ENCODE measurements at places on chromosomes 3 and 15.

GRCh38 chr3:28376424-28376823 is 27.8 kb upstream of the AZI2 start:
- no peak for DNase-seq

GRCh38 chr3:184637705-184638104 is 74.2 kb downstream of the MAGEF1 start:
- DNase-seq = no peak

DNA sequence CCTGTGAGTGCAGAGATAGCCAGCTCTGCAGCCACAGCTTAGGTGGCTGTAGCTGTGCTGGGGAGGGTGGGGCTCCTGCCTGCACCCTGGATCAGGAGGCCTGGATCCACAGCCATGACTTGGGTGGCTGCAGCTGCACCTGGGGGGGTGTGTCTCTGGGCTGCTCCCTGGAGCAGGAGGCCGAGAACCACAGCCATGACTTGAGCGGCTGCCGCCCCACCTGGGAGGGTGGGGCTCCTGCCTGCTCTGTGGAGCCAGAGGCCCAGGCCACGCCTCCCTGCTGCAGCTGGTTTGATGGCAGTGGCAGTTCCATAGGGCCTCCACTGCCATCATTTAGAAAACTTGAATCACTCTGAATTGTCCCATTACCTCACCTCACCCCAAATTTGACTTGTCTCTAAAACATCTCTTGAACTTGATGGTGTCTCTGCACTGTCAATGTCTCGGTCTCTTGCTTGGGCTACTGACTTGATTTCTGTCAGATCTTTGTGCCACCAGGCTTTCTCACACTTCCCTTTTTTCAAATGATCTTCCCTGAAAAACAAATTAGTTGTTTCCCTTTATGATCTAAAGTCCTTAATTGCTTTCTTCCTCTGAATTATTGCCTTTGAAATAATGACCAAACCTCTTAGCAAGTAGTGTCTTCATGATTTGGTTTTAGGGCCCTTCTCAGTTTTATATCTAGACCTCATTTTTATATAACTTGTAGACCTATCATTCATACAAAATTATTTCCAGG is 313.2 kb upstream of the MME start:
- DNase-seq = no peak

DNA sequence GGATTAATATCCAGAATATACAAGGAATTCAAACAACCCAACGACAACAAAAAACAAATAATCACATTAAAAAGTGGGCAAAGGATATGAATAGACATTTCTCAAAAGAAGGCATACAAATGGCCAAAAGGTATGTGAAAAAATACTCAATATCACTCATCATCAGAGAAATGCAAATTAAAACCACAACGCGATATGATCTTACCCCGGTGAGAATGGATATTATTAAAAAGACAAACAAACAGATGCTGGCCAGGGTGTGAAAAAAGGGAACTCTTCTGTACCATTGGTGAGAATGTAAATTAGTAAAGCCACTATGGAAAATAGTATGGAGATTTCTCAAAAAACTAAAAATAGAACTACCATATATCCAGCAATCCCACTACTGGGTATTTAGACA is 43.5 kb upstream of the MEF2A start:
- no peak for DNase-seq

GRCh38 chr3:17755836-17756235 is 13.4 kb upstream of the TBC1D5 start:
- no peak for DNase-seq

DNA sequence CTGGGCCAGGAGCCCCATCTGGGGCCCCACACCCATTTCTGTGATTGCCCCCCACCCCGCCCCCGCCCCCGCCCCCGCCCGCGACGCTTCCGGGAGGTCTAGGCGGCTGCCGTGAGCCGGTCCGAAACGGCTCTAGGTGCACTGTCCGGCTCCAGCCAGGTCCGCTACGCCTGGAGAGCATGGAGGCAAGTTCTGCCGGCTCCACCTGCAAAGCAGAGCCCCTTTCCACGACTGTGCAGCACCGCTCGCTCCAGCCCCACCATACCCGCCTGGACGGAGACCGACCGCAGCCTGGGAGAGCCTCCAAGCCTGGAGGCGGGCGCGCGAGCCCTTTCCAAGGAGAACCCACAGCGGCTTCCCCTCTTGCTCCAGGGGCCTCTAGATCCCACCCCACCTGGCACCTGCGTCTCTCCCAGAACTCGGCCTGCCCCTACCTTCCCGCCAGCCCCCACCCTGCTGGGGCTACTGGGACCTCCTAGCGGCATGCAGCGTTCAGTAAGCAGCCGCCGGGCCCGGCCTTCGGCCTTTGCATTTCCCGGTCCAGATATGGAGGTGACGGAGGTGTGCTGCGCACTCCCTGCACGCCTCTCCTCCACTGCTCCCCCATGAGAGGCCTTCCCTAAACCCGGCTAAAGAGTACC is 66.2 kb downstream of the KLF13 start:
- no peak for DNase-seq

- DNase-seq = no peak
These were observed 474.7 kb upstream of the ALCAM start for GRCh38 chr3:104892044-104892443.

- DNase-seq = peak; percentile 68
These were observed 15.2 kb downstream of the PRICKLE2 start for GRCh38 chr3:64209866-64210621.

- DNase-seq = no peak
These were observed 2.0 kb downstream of the LIPC start for GRCh38 chr15:58433597-58434333.

DNA sequence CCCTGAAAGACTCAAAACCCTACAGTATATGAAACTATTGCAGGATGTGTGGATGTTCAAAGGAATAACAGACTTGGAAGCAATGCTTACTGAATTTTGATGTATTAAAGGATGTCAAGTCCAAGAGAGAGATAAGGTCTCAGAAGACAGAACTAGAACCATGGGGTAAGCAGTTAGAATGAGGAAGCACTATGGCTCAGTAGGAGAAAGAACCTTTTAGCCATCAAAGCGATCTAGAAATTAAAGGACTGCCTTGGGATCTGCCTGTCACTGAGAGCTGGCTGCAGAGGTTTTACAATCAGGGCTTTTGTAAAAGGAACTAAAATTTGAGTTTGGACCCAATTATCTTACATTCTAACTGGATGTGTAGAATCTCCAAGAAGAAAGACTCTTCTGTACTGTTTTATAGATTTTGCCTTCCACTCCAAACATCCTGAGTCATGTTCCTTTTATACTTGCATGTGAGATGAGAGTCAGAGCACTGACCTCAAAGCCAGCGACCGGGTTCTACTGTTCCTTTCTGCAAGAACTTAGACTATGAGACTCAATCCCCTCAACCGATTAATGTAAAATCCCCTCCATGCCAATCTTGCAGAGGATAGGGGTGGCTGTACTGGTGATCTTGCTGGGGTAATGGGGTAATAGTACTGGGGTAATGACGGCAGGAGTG is 412.3 kb upstream of the TPRG1 start:
- no peak for DNase-seq

- DNase-seq = no peak
These were observed 70.2 kb downstream of the NMD3 start for GRCh38 chr3:161291191-161291901.

- no peak for DNase-seq
These were observed 2.5 kb downstream of the KLF13 start for GRCh38 chr15:31328969-31329639.

DNA sequence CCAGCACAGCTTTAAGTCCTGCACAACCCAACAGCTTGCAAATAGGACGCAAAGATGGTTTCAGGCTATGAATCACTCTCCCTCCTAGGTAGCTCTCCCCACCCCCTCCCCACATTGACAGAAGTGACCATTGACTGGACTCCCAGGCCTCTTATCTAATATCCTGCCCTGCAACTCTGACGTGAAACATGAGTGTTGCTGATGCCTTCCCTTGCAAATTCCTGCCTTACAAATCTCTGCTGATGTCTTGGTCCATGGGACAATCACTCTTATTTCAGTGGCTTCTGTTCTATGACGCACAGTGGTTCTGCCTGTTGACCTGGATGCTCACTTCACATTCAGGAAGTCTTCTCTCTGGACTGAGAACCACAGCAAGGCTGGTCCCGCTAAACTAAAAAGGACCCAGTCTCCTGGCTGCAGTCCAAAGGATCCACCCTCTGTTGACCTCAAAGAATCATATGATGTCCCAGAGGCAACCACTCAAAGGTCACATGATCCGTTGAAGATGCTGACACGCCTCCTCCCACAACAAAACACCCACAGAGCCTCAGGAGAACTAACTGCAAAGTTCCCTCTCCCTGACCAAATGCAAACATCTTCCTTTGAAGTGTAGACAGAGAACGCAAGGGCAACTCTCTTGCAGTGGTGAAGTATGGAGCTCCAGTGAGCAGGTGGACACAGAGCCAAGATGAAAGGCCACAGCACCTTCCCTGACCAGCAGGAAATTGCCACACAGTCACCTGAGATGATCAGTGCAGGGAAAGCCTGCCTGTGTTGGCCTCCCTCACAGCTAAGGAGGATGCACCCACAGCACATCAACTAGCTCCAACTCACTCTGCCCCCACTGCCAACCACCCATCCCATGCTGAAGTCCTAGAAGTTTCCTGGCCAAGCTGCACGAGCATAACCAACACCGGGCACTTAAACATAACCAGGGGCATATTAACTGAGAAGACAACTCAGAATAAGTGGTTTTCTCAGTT is 112.3 kb downstream of the ADAMTS17 start:
- DNase-seq = no peak

DNA sequence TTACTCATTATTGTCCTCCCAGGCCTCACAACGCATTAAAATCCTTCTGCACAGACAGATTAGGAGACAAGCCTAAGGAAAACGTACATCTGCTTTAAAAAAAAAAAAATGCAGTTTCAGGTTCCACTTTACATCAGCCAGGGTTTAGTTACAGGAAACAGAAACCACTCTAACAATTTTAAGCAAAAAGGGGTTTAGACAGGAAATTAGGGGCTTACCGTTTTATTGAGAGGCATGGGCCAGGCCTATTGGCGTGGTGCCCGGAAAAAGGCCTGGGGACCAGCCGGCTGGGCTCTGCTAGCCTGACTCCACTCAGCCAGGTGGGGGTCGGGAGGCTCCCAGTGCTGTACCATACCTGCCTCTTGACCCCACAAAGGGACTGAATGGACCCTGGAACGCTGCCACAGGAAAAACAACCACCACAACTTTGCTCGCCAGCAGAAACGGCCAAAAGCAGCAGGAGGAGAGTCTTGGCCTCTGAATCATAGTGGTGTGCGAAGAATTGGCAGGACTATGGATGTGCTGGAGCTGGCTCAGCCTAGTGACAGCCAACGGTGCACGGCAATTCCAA is 124.3 kb downstream of the CHSY1 start:
- DNase-seq = peak; percentile 66

DNA sequence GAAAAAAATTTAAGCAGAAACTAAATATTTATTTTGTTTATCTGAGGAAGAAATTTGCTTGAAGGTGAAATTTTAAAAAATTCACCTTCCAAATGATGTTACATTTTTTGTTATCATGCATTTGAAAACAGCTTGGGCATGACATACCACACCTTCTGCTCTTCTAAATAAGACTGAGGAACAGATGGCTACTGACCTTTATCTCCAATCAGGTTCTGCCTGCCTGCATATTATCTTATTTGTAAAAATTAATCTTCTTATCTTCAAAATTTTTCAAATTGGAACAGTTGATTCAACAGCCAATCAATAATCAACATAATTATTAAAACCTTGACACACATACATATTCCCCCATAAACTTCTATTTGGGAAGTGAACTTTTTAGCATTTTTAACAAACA is 641.8 kb upstream of the ZNF385D start:
- DNase-seq = no peak

GRCh38 chr15:55327387-55327786 is 8.4 kb downstream of the PIGB start:
- no peak for DNase-seq

GRCh38 chr15:71218272-71218805 is 103.1 kb downstream of the THSD4 start:
- DNase-seq = peak; percentile 60

DNA sequence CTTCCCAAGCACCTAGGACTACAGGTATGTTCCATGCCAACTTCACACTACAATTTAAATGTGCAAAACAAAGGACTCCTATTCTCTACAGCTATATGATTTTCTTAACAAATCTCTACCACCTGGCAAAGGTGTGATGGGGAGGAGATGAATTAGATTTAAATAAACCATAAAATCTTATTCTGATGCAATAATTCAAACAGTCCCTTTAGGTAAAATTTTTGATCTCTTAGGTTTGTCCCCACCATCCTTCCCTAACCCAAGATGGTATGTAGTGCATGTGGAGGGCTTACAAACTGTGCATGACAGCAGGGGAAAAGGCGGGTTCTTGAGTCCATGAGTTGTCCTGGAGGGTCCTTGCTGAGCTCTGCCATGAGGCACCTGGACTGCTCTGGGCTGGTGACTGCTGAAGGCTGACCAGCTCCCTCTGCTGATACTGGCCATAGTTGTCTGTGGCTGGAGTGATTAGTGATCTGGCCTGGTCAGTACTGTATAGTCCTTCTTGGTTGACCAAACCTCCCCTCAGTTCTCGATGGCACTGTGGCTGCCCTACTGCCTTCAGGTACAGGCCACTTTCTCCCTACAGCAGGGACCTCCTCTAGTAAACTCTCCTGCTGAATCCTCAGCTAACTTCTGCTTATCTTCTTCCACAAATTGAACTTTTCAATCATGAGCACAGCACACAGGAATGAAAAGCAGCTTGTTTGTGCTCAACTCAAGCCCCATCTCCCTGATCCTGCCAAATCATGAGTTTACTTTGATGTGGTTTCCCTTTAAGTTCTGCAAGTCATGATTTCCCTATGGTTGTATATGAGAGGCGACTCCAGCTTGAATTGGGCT is 30.1 kb downstream of the CFAP161 start:
- no peak for DNase-seq

- DNase-seq = no peak
These were observed 10.2 kb downstream of the PPARG start for GRCh38 chr3:12299026-12299425.

DNA sequence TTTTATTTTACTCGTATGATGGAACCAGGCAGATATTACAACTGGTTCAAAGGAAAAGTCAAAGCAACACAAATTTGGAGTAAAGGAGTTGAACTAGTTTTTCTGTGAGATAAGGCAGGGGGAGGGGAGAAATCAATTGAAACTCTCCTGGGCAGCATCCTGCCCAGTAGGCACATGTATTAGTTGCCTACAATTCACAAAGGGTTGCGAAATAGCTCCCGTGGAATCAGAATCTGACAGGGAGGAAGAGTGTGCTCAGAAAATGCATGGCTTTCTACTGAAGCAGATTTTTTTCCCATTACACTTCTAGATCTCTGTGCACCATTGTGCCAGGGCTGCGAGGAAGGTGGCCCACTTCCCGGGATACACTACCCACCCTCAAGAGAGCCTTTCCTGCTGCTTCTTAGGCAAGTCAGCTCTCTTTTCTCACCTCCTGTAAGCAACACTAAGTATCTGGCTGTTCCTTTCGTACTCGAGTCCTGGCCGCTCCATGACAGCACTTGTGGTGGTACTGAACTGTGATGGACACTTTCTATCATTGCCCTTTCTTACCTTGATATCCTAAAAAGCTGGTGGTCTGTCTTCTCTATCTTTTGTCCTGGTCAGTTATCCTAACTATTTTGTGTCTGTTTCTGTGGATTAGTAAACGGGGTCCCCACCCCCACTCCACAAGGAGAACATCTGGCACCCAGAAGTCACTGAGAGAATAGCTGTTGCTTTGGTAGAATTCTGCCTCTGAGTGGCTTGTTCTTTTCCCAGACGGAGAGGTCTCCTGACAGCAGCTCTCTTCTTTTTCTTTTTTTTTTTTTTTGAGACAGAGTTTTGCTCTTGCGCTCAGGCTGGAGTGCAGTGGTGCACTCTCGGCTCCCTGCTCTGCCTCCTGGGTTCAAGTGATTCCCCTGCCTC is 74.8 kb downstream of the RPL39L start:
- peak; percentile 59 for DNase-seq

GRCh38 chr3:186630950-186631641 is 9.1 kb upstream of the FETUB start:
- DNase-seq = no peak
